Motor neuron (in vitro differentiated cells): ENCODE measurements at places on chromosomes 13 and 19.

GRCh38 chr19:15838351-15838750, 22.9 kb upstream of the OR10H1 start:
- ATAC-seq, result no peak

GRCh38 chr13:37446503-37446902, 152.1 kb downstream of the POSTN start:
- ATAC-seq, result no peak

GRCh38 chr19:5205381-5205780, 135.2 kb downstream of the PTPRS start:
- ATAC-seq, result no peak

DNA sequence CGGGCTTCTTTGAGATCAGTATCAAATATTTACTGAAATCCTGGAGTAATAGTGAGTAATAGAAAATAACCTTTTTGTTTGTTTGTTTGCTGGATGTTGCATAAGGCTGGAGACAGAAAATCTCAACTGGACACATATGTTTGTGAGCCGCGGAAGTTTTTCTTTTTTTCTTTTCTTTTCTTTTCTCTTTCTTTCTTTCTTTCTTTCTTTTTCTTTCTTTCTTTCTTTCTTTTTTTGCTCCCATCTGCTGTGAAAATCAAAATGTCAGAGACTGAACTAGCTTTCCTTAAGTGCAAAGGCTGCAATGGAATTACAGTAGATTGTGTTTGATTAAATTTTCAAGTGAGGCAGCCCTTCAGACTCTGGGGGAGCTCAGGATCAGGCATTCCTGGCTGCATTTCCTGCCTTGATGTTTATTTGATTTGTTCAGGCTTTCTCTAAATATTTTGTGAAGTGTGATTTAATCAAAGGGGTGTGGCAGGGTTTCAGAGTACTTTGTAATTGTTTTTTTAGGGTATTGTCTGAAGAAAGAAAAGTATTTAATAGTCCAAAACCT, 319 bp downstream of the FRY start:
- no peak for ATAC-seq
